Brain pericyte (primary cell): ENCODE measurements at places on chromosomes 11 and 22.

DNA sequence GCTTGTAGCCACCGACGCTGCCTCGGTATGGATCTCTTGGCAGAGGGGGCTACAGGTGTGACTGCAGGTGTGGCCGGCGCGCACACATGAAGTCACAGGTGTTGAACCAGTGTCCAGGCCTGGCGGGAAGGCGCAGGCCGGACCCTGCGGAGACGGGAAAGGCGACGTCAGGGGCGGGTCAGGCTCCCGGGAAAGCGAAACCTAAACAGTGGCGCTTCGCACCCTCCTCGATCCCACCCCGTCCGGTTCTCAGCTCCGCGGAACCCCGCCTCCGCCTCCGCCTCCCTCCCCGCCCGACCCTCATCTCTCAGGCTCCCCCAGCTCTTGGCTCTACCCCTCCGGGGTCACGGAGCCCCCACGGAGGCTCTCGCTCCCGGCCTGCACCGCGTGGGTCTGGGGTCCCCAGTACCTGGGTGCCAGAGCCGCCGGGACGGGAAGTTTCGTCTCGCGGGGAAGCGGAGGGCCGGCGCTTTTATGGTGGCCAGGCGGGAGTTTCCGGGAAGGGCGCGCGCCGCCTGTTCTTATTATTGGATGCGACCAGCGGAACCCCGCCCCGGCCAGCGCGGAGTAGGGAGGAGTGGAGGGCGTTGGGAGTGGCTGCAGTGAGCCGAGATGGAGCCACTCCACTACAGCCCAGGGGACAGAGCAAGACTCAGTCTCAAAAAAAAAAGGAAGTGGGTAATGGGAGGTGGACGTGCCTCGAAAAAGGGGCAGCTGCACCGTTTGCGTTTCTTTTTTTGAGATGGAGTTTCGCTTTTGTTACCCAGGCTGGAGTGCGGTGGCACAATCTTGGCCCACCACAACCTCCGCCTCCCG lies at the start of gene IRF7:
Gene IRF7, minus strand, starts transcription at position 447 of the 816 bp plus-strand sequence. CDS start 586 bp downstream, outside the sequence.
- DNase-seq = peak; percentile 53

GRCh38 chr11:10022764-10023163 lies 271.3 kb downstream of the SBF2 start:
- DNase-seq = no peak

GRCh38 chr11:44621784-44622183 lies 56.3 kb downstream of the CD82 start:
- no peak for DNase-seq

DNA sequence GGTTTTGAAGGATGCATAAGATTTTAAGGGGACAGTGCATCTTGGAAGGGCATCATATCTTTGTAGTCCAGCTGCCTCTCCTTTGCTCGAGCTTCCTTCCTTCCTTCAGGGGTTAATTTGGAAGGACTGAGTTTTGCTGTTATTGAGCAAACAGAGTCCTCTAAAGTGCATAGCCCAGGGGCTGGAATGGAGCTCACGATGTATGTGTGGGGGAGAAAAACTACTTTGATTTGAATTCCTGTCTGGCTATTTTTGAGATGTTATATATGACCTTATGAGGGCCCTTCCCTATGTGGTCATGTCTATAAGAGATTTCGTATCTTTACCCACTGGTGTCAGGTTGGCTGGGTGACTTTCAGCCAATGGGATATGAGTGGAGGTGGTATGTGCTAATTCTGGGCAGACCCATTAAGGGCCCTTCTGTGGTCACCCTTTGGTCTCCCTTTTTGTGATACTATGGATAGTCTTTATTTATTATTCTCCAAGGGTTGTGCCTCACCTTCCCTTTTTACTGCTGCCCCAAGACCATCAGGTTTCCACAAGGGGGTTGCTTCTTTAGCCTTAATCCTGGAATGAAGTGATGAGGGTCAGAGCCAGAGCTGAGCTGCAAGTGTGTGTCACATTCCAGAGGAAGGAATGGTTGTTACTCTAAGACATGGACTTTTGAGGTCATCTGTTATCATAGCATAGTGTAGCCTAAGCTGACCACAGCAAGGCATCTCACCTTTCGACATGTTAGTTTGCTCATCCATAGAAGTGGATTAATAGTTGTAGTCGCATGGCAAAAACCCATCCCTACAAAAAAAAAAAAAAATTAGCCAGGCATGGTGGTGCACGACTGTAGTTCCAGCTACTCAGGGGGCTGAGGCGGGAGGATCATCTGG lies 54.6 kb downstream of the LRRC74B start:
- no peak for DNase-seq

DNA sequence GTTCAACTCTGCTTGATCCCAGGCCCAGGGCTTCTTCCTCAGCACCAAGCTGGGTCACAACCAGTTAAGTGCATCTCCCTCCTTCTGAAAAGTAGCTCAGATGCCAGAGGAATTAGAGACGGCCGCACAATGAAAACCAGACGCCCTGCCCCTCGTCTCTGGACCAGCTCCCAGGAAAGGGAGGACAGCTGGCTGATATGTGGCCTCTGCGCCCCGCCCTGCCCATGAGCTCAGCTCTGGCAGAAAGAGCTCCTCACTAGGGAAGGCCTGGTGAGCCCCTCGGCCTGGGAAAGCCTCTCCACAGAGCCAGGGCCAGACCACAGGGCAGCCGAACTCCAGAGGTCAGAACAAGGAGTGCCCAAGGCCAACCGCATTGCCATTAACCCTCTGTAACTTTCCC lies 18.1 kb upstream of the SCGB1A1 start:
- no peak for DNase-seq

DNA sequence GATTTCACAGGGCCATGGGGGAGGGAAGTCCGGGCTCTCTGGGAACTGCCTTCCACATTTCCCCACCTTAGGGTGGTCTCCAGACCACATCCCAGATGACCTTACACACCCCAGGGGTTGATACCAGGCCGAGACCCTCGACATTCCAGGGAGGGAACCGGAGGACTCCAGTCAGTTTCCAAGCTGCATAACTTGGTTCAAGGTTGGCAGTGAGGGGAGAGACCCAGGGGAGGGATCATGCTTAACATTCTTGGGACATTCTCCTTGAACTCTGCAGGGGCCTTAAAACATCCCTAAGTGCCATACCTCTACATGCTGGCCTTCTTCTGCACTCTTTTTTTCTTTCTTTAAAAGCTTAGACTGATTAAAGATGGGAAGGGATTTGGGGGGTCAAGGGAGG lies 251.0 kb downstream of the ST3GAL4 start:
- no peak for DNase-seq

DNA sequence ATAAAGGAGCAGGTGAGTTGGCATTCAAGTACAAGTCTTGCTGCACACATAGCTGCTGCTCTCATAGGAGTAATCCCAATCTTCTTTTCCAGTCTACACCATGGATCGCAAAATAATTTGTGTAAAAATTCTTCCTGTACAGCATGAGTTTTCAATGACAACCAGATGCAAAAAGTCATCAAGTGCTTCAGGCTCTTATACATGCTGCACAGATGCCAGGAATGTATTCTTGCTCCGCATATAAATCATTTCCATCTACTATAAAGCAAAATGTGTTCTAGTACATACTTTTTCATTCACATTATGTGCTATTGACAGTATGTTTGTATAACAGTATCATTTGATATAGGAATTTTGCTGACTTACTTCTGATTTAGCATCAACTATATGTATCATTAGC lies 35.4 kb downstream of the NXPE2 start:
- no peak for DNase-seq

GRCh38 chr11:35321532-35322317 lies 97.6 kb downstream of the SLC1A2 start:
- no peak for DNase-seq

DNA sequence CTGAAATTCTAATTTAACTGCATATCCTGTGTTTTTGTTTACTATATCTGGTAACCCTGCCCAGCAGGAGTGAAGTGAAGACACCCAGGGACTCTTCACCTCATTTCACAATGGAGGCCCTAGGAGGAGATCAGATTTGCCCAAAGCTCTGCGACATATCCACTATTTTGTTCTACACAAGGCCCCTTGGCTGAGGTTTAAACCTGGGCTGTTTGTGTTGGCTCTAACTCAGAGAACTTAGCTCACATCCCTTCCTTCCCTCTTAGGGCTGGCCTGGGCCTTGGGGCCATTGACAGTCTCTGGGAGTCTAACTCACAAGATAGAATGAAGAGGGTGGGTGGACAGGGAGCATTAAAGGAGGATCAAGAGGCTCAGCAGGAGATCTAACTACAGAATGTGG lies 8.2 kb upstream of the PLA2G3 start:
- no peak for DNase-seq

DNA sequence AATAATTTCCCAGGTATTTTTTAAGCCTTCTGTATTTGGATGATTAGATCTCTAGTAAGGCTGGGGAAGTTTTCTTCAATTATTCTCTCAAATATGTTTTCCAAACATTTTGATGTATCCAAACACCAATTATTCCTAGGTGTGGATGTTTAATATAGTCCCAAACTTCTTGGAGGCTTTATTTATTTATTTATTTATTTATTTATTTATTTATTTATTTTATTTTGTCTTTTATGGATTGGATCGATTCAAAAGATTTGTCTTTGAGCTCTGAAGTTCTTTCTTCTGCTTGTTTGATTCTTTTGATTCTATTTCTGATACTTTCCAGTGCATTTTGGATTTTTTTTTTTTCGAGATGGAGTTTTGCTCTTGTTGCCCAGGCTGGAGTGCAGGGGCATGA lies 2267.9 kb upstream of the RAG2 start:
- no peak for DNase-seq

- DNase-seq = no peak
Measured at GRCh38 chr11:34313099-34313517, 44.7 kb downstream of the ABTB2 start.

- DNase-seq = no peak
Measured at GRCh38 chr11:650482-650881, 13.4 kb downstream of the DRD4 start.
